Glomerular endothelial cell (primary cell): ENCODE measurements at places on chromosomes 12 and 14. TPM values are rescaled to one million over a fixed set of nuclear protein-coding genes. Genes with fewer than 3 reads are reported as not detected.

GRCh38 chr14:71169861-71170260, 262.6 kb downstream of the PCNX1 start:
- no peak for DNase-seq

- DNase-seq, result no peak
These were observed 99.2 kb downstream of the SCARB1 start for GRCh38 chr12:124764451-124764850.

GRCh38 chr14:104195878-104196277, 57.5 kb downstream of the KIF26A start:
- no peak for DNase-seq

GRCh38 chr14:75497191-75497590, 25.1 kb upstream of the BATF start:
- no peak for DNase-seq

DNA sequence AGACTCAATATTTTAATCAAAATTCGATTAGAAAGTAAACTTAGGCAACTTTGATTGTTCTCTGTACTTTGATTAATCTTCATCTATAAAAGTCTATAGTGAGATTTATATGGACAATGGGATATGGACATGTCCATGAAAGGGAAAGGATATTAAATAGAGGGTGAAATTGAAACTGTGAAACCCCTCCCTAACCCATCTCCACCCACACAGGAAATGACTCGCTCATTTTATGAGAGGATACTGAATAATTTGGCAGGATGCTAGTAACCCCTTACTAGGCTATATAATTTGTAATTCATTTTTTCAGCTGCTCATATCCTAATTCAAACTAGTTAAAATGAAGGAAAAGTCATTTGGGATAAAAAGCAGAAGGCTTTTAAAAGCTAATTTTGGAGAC, 328.0 kb upstream of the ATP2B1 start:
- DNase-seq, result no peak

Gene TMEM30B
- total RNA-seq, result 0.12 and 0.34 TPM in 2 replicates
